ENCODE measurements at places on chromosomes 1 and 21.

DNA sequence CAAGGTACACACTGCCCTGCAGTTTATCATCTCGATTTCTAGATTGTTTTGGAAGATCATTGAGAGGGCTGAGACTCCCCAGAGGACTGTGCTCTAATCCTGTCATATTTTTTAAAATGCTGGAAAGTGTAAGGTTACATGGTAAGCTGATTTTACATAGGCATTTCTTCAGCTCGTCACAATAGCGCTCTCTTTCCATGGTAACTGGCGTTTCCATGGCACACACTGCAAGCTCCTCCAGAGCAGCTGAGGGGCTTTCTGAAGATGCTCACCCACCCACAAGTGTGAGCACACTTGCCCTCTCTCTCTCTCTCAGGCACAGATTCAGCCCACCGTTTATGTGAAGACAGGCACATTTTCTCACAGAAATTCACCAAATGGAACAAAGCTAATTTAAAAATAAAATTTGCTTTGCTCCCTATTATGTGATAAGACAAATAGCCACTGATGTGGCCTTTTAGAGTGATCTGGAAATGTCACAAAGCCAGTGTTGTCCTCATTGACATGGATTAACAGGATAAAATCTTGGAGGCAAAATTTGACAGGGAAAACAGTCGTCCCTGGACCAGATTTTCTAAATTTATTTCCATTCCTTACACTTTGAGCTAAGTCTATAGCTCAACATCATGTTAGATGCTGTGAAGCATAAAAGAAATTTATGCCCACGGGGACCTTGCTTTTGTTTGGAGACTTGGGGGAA, 421.5 kb downstream of the RWDD3 start:
- DNase-seq, result no peak

- DNase-seq, result no peak
Observed at GRCh38 chr1:117658676-117659075, 52.8 kb downstream of the TENT5C start.

DNA sequence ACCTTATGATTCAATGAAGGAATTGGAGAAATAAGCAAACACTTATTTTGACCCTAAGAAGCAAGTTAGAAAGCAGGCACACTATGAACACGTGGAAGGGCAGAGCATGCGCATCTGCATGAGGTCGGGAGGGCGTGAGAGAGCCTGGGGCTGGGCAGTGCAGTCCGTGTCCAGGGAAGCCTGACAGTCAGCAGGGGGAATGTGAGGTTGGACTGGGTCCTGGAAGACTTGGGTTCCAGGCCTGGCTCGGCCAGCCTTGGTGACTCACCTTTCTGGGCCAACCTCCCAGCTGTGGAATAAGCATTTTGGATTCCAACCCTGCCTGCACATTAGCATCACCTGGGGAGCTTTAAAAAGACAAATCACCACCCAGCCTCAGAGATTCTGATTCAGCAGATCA, 26.6 kb upstream of the LMX1A start:
- DNase-seq, result no peak

DNA sequence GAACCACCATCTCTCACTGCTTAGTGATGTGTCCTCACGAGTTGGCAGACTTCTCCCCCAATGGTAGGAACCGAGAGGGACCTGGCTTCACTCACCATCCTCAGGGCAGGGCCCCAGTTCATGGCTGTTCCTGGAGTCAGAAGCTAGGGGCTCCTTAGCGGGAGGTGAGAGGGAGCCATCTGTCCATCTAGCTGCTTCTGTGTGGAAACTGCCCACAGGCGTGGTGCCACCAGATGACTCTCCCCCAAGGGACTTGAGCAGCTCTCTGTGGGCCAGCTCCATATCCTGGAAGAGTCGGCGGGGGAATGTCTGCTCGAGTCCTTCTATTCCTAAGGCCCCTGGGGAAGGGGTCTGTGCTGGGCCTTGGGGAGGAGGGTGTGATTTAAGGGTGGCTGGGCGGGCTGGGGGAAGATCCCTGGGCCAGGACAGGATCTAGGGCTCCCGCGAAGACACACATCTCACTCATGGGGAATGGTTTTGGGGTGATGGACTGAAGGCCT, 16.3 kb downstream of the LRRC71 start:
- DNase-seq, result no peak

- DNase-seq, result no peak
Observed at GRCh38 chr1:84467298-84467697, 11.8 kb upstream of the RPF1 start.

GRCh38 chr1:154497026-154497806, 4.8 kb upstream of the TDRD10 start:
- DNase-seq, result no peak

- no peak for DNase-seq
Observed at GRCh38 chr1:76572229-76572628, 295.1 kb upstream of the ST6GALNAC5 start.

DNA sequence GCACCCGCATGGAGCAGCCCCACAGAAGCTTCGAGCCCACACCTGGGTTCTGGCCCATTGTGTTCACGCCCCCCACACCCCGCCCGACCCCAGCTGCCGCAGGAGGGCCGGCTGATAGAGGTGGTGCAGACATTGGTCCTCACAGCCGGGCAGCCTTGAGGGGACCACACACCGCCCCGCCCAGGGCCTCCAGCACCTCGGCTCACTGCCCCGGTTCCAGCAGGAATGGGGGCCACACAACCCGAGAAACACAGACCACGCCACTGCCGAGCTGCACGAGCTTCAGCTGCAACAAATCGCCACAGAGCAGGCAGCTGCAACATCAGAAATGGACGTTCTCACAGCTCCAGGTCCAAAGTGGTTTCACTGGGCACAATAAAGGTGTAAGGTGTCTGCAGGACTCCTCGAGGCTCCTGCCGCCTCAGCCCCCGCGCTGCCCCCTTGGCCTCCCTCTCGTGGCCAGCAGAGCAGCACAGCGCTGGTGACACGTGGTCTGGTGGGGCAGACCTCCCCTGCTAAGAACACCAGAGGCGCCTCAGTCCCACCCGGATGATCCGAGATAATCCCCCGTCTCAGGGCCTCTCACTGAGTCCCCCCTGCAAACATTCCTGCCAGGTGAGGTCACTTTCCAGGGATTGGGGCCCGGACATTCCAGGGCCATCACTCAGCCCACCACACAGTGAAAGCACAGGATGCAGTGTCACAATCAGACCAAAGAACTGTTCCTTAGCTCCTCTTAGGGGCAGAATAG, 62.3 kb upstream of the ADARB1 start:
- no peak for DNase-seq

DNA sequence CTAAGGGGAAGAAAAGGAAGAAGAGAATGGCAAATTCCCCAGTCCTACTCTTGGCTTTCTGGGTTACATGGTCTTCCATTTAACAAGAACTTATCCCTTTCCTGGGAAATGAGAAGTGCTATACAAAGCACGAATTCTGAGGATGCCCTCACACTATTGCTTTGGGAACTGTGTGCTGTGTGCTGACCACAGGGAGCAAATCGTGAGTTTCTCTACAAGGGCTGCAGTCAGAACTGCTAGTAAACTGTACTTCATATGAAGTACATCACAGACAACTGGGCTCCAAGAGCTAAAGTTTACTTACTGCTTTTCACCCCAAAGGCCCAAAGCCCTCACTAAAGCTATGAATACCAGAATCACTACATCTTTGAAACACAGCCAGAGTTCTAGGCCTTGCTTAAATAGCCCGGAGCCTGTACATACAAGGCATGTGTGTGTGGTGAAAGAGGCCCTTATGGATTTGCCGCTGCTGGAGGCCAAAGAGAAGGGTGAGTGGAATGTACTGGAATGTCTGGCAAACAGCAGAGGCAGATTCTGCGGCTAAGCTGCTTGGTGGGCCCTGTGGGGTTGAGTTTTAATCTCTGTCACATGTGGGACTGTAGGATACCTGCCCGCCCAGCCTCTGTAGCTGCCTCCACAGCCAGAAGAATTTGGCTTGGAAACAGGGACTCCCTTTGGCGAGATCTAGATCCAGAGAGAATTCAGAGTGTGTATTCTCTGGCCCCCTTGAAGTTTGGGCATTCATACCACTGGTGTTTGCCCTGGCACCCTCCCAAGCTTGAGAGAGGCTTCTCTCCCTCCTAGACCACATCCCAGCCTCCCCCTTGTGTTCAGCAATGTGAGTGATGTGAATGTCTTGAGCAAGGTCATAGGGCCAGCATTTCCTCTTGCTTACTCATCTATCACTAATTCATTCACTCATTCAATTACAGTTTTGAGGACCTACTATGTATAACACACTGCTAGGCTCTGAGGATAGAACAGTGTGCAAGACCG, 21.9 kb upstream of the TRIM67 start:
- DNase-seq, result no peak

DNA sequence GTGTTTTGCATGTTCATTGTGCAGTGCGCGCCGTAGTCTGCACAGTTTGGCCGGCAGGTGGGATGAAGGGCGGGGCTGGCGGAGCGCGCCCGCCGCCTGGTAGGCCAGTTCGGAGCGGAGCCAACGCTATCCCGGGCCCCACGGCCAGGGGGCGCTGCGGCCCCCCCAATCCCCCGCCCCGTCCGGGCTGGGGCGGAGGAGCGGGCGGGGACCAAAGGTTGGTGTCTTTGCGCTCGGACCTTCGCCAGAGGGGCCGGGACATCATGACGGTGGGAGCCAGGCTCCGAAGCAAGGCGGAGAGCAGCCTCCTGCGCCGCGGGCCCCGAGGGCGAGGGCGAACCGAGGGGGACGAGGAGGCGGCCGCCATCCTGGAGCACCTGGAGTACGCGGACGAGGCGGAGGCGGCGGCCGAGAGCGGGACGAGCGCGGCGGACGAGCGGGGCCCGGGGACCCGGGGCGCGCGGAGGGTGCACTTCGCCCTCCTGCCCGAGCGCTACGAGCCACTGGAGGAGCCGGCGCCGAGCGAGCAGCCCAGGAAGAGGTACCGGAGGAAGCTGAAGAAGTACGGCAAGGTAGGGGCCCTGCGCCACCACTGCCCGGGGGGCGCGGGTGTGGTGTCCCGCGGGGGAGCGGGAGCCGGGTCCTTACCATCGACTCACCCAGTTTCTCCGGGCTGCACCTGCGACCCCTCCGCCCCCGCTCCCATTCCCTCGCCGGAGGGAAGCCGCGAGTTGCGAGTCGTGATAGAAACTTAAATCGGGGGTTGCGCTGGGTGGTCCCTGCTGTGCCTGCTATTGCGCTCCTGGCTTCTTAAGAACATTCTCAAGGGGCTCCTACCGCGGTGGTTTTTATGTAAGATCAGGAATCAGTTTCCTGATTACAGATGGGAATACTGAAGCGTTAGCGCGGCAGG, at the start of gene C1orf115:
TSS of gene C1orf115 (plus strand) at position 224 of the 913 bp plus-strand sequence. CDS start at position 264, 40 bp downstream.
- no peak for DNase-seq

DNA sequence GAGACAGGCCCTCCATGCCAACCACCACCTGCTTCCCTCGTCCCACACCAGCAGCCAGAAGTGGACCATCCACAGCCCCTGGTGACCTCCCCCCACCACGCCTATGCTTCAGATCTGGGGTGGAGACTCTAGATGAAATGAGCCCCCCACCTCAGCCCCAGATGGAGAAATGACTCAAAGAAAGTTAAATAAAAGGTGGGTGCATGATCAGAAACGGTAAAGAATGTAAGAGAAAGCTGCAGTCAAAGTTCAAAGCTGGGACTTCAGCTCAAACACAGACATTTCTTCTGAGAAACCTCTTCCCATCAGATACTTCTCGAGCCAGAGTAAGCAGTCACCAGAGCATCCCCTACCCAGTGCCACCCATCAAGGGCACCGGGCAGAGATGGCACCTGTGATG, 43.1 kb upstream of the HMGB4 start:
- no peak for DNase-seq

GRCh38 chr21:41422546-41423304, 3.3 kb upstream of the MX1 start:
- no peak for DNase-seq

DNA sequence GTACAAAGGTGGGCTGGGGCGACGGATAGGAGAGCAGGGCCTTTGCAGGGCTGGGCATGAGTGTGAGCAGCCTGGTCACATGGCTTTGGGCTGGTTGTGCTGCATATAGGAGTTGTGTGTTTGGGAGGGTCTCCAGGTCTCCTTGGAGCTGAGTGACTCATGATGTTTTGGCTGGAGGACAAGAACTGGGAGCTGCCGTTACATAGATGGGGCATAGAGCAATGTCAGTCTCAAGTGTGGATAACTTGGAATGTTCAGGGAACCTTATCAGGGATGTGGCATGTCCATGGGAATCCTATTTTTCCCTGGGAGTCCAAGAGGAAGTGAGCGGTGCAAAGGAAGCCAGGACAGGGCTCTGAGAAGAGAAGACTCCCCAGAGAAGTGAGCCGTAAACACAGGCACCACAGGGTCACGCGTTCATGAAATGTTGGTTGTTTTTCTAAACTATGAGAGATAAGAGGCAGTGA, 136.4 kb upstream of the KCNE2 start:
- DNase-seq, result no peak

DNA sequence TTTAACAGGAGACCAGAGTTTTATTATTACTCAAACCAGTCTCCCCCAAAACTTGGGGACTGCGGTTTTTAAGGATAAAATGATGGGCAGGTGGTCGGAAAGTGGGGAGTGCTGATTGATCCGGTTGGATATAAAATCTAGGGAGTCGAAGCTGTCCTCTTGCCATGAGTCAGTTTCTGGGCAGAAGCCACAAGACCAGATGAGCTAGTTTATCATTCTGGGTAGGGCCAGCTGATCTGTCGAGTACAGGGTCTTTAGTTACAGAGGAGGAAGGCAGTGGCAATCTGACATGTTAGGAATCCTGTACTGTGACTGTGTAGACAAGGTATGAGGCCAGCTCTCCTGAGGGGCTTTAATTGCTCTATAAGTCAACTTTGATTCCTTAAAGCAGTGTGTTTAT, 22.9 kb upstream of the FOXE3 start:
- DNase-seq, result no peak

DNA sequence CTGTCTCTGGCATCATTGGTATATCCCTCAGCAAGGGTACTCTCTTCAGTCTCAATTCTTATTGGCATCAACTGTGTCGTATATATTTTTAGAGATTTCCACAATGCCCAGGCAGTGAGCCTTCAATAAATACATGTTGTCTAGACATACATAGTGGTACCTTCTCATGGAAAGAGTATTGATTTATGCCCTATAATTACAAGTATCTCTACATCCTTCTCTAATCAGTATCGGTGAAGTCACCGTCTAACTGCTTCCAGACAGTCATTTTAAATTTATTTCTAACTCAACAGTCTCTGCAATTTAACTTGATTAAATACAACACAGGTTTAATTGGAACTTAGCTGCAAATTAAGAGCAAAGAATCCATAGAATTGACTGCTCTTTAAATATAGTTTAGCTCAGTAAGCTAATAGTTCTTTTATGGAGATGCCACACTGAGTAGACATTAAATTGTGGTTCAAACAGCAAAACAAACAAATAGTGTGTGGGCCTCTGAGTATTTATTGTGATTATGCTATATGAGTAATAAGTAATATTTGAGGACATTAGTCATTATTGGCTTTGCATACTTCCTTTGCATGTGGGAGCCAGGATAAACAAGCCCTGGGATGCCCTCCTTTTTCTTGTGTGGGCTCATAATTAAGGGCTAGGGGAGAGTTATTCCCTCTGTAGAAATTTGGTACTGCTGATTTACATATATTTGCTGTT, 126.9 kb upstream of the DUSP10 start:
- no peak for DNase-seq

- no peak for DNase-seq
Observed at GRCh38 chr1:229430761-229431283, 3.1 kb downstream of the ACTA1 start.
